ENCODE measurements at places on chromosomes 2 and 18.

GRCh38 chr18:79765491-79766245 lies 32.1 kb upstream of the KCNG2 start:
- no peak for DNase-seq

- no peak for DNase-seq
Observed at GRCh38 chr2:141878016-141878415, 252.8 kb downstream of the LRP1B start.

GRCh38 chr2:144054911-144055310 lies 465.0 kb downstream of the ZEB2 start:
- DNase-seq, result no peak

DNA sequence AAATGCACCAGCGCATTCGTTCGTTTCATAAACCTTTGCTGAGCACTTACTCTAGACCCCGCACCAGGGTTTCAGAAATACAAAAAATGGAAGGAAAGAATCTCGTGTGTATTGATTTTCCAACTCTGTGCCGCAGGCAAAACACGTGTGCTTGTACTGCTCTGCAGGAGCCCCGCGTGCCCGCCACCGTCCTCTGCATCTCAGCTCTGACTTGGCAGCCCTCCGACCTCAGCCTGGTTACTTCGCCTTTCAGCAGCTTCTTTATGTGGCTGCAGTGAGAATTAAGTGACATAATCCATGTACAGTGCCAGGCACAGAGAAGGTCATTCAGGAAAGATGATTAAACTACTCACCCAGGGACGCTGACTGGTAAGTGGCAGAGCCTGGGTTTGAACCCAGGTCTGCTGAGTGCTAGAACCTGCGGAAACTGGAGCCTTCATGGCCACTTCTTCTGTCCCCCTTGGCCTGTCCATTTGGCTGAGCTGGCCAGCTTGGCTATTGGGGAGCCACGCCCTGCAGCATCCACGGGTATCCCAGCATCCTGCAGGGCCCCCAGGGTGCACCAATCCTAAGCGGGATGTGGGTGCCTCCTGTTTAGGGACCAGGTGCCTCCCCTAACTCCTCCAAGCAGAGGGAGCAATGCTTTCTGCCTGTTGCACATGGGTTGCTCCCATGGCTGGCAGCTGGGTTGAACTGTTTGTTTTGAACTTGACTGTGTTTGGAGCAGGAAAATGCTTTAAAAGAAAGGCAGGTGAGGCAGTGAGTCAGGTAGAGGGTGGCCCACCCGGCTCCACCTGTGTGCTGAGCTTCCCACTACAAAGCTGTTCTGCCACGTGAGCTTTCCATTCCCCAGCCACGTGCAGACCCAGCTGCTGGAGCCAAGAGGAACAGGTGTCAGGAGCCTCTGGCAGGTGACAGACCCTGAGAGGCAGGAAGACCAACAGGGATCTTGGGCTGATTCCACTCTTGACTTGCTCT lies 34.3 kb downstream of the INHBB start:
- DNase-seq, result no peak

DNA sequence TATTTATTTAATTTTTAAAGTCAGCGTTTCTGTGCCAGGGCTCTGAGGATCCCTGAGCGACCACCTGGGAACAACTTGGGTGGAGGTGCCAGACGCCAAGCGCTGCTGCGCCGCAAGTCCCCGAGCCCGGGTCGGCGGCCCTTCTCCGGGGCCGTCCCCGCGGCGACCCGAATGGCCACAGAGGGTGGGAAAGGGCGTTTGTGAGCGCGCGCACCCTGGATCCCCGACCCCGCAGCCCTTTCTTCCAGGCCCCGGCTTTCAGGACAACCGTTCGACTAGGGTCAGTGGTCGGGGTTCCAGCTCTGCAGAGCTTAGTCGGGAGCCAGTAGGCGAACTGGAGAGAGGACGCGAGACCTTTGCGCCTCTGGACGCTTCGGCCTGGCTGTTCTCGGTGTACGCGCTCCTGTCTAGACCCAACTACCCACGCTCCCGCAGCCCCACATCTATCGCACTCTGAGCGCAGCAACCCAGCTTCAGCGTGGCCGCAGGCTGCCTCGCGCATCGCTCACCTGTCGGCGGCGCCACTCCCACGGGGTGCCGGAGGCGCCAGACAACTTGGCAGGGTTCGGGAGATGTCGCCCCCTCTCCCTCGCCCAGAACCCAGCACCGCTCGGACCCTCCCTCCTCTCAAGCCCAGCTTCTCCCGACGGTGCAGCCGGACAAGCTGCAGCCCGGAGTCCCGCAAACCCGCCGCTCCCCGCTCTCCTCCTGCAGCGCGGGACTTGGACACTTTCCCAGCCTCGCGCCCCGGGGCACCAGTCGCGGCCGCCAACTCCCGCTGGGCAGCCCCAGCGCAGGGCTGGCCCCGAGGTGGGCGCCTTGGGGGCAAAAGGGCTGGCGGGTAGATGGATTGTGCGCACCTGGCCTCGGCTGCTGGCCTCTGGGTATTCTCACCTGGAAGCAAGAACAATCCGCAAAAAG lies 758 bp downstream of the LYPD1 start:
- peak; percentile 37 for DNase-seq

GRCh38 chr2:43486603-43487002 lies 109.2 kb downstream of the THADA start:
- no peak for DNase-seq

DNA sequence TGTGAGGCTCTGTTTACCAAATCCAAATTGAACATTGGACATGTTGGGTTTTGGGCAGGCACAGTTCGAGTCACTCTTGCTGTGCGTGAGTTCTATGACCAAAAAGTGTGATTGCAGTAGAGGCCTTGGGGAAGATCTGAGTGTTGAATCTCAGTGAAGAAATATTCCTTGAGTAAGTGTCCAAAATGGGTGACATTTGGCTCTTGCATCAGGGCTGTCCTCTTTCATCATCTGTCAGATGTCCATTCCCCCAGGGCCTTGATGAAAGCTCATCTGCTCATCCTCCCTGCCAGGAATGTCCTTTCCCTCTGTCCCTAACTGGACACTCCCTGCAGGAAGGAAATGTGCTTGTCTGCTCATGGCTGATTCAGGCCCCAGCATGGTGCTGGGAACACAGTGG lies 6.4 kb upstream of the SFTPB start:
- DNase-seq, result peak; percentile 12

DNA sequence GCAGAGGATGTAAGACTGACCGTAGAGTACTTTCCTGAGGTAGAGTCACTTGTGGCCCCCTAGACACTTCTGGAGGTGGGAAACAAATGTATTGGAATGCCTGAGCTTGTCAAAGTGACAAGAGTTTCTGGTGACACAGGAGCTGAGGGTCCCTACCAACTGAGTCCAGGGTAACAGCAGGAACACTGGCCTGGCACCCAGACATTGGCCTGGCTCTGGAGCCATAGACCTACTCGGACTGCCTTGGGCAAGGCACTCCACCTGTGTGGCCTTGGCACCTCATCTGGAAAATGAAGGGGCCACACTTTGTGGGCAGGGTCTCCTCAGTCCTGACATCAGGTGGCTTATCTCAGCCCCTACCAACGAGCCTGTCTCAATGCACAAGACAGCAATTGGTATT lies 398.2 kb upstream of the CELF4 start:
- no peak for DNase-seq

- peak; percentile 68 for DNase-seq
Observed at GRCh38 chr2:152200565-152201465, 25.3 kb upstream of the STAM2 start.

- DNase-seq, result no peak
Observed at GRCh38 chr2:178271629-178272333, 77.5 kb downstream of the OSBPL6 start.

GRCh38 chr2:209974576-209974975 lies 27.9 kb upstream of the RPE start:
- DNase-seq, result no peak

DNA sequence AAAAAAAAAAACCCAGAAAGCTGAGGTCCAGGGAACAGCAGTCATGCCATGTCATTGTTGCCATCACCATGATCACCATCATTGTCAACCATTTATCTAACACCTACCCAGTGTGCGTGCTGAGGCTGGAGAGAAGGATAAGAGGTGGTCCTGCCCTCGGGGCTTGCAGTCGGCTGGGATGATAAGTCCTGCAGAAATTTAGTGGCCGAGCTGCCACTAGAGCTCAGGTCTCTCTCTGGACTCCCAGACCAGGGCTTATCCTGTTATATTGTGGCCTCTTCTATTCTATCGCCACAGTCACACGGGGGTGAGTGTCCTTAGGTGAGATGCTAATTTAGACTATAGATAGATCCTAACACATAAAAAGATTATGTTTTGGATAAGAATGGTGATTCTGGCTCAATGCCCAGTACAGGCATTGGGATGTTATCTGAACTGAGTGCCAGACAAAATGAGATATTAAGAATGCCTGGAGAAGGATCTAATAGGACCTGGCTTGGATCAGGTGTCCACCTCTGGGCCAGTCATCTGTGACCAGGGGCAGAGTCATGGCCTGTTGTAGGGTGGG lies 43.2 kb upstream of the YWHAQ start:
- DNase-seq, result no peak

- DNase-seq, result peak; percentile 45
Observed at GRCh38 chr2:8090748-8091700, 590.8 kb upstream of the ID2 start.

DNA sequence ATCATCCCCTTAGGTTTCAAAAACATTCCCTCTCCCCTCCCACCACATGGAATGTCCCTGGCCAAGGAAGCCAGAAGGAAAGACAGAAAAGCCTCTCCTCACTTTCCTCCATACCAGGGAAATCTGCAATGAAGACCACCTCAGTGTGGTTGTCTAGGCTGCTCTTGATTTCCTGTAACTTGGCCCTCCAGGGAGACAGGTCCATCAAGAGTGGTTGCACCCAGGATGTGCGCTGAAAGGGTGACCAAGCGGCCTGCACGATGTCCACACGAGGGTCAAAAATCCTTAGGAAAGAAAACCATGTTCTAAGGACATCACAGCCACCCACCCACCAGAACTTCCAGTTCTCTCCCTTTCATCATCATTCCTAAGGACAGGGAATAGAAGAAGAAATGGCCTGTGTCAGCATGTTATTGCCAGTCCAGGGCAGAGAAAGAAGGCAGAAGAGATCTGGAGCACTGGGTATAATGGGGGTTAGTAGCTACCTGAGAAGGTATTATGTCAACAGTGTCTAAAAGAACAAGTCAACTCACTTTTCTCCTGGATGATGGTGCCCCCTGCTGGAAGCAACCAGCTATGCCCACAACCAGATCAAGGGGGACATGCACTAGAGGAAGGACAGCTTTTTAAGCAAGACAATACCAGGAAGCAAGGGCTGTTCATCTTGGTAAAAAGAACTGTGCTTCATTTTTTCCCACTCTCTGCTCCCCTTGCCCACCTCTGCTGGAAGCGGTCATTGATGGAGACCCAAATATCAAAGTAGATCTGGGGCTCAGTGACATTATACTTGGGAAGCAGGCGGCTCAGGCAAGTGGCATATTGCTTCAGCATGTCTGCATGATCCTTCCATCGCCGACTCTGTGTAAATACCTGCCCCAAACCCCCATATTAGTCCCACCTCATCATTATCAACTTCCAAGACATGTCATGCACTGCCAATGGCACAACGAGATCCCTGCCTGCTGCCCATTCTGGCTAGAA lies 9.3 kb downstream of the GGCX start:
- peak; percentile 81 for DNase-seq

DNA sequence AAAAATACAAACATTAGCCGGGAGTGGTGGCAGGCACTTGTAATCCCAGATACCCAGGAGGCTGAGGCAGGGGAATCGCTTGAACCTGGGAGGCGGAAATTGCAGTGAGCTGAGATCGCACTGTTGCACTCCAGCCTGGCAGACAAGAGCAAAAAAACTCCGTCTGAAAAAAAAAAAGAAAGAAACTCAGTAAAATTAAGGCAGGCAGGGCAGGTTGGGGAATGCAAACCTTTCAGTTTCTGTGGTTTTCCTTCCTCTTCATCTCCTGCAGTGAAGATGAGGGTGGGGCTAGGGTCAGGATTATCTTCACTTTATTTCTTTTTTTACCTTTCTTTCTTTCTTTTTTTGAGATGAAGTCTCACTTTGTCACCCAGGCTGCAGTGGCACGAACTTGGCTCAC lies 43.2 kb upstream of the PSME4 start:
- no peak for DNase-seq

DNA sequence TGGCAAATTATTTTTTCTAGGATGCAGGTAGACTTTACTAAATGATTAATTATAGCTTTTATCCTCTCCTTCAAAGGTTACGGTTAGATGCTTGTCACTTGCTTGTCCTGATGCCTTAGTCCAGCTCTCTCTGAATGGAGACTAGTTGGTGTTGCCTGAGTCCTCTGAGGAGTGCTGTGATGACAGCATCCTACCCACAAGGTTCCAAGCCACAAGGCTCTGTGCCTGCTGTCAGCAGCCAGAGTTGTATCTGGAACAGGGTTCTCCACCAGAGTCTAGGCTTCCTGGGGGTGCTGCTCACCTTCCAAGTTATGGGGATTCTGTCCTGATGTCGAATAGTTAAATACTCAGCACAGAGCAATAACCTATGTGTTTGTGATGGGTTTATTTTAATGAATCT lies 125.7 kb downstream of the GALNT1 start:
- DNase-seq, result no peak

- no peak for DNase-seq
Observed at GRCh38 chr2:138948070-138948539, 167.9 kb upstream of the NXPH2 start.

DNA sequence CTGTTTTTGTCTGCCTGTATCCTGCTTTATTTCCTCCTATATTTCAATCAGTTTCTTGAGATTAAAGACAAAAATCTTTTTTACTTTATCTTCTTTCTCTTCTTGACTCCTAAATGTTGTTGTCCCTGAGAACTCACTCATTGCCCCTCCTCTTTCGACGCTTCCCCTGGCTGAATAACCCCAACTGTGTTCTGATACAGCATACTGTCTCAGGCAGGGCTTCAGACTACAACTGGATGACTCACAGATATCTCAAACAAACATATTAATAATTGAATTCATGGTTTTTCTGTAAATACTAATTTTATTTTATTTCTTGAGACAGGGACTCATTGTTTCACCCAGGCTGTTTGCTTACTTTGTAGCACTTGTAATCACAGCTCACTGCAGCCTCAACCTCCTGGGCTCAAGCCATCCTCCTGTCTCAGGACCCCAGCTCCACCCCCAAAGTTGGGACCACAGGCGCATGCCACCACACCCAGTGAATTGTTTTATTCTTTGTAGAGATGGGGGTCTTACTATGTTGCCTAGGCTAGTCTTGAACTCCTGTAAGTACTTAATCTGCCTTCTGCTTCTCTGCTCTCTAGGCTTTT lies 9.4 kb downstream of the ITGAV start:
- no peak for DNase-seq

GRCh38 chr2:211423018-211423417 lies 866.6 kb downstream of the CPS1 start:
- no peak for DNase-seq

All from Caco-2 (cell line).